ENCODE measurements at places on chromosomes 12 and 14. TPM values are rescaled to one million over a fixed set of nuclear protein-coding genes. Genes with fewer than 3 reads are reported as not detected.

DNA sequence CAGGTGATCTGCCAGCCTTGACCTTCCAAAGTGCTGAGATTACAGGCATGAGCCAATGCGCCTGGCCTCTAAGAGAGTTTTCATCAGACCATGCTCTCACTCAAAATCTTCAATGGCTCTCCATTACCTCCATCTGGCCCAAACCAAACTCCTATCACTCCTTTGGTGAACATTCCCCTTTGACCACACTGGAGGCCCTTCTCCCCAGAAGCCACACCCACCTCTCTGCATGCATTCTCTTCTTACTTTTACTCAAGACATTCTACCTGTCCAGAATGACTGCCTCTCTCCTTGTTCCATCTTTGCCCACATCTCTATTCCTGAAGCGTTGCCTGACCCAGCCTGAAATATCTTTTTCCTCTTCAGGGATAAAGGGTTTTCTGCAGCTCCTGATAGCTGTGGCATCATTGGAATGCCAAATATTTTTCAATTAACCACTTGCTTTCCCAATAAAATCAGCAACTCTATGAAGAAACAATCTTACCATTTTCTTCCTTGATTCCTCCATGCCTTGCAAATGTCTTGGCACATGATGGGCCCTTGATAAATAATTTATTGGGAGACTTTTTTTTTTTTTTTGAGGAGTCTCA lies 15.5 kb downstream of the PLEK2 start:
- no peaks in the 10 kb centered on the region for H3K36me3 ChIP-seq
- H3K27me3 ChIP-seq = no peaks in the 10 kb centered on the region
- H3K27ac ChIP-seq = no peak overlapping the region
- no peaks in the 10 kb centered on the region for H3K4me1 ChIP-seq
- DNase-seq = no peak

- no peak overlapping the region for H3K4me3 ChIP-seq
- H3K36me3 ChIP-seq = no peaks in the 10 kb centered on the region
- H3K27me3 ChIP-seq = peaks cover 6% of the 10 kb centered on the region
- no peak overlapping the region for H3K27ac ChIP-seq
Observed at GRCh38 chr12:78584695-78585094, 279.9 kb upstream of the SYT1 start.

- DNase-seq = no peak
- no peaks in the 10 kb centered on the region for H3K36me3 ChIP-seq
- H3K4me1 ChIP-seq = peaks cover 15% of the 10 kb centered on the region
- no peak overlapping the region for H3K27ac ChIP-seq
- H3K27me3 ChIP-seq = no peaks in the 10 kb centered on the region
Observed at GRCh38 chr12:61920230-61920629, 340.0 kb upstream of the USP15 start.

The PPFIA2 gene
- 0.05 TPM for total RNA-seq

The CIROP gene
- not detected for total RNA-seq

DNA sequence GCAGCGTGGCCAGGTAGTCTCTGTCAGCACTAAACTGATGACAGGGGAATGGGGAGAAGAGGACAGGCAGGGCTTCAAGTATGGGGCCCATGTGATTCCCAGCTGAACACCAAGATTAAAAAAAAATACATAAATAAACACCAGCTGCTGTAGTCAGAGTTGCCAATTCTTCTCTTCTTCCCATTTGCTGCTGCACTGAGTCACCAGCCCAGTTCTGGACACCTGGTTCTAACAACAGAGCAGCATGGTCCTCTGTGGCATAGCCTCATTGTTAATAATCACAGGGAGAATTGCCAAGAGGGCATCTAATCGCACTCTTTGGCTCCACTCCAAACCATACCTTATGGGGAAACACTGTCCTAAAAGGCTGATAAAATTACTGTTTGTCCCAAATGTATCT lies 15.1 kb downstream of the PPM1H start:
- no peaks in the 10 kb centered on the region for H3K27me3 ChIP-seq
- no peak for DNase-seq
- H3K27ac ChIP-seq = no peak overlapping the region
- H3K4me1 ChIP-seq = no peaks in the 10 kb centered on the region
- H3K36me3 ChIP-seq = no peaks in the 10 kb centered on the region

The ABCC9 gene
- 55.6 TPM for total RNA-seq

The SEL1L gene
- 44.9 TPM for total RNA-seq

The TAS2R9 gene
- total RNA-seq = 0.33 TPM

DNA sequence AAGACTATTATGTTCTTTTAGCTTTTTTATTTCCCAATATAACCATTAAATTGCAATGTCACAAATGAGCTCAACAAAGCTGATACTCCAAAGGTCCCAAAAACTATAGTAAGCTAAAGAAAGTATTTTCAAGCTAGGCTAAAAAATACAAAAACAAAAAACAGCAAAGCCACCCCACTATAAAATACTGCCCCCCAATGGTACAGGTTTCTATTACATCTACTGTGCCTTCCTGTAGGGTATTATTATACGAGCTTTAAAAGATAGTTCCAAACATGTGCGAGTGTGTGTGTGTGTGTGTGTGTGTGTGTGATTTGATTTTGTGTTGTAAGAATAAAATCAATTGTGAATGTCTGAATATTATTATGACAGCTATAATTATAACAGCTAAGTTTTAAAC lies 1.1 kb downstream of the IFNG start:
- H3K36me3 ChIP-seq = no peaks in the 10 kb centered on the region
- no peak overlapping the region for H3K27ac ChIP-seq
- no peak overlapping the region for H3K4me3 ChIP-seq
- no peaks in the 10 kb centered on the region for H3K27me3 ChIP-seq

- no peak overlapping the region for H3K4me3 ChIP-seq
- no peak for DNase-seq
- no peak overlapping the region for H3K27ac ChIP-seq
- no peaks in the 10 kb centered on the region for H3K27me3 ChIP-seq
- H3K4me1 ChIP-seq = no peaks in the 10 kb centered on the region
- H3K36me3 ChIP-seq = no peaks in the 10 kb centered on the region
Observed at GRCh38 chr12:51253276-51253675, 14.7 kb downstream of the DAZAP2 start.

GRCh38 chr12:109896188-109896587 lies 3.9 kb upstream of the TCHP start:
- H3K27ac ChIP-seq = no peak overlapping the region
- DNase-seq = no peak
- H3K4me3 ChIP-seq = no peak overlapping the region
- no peaks in the 10 kb centered on the region for H3K27me3 ChIP-seq
- H3K4me1 ChIP-seq = peaks cover 8% of the 10 kb centered on the region

GRCh38 chr12:98998697-98999299 lies 353.7 kb downstream of the APAF1 start:
- no peak overlapping the region for H3K27ac ChIP-seq
- DNase-seq = no peak
- no peak overlapping the region for H3K4me3 ChIP-seq
- no peaks in the 10 kb centered on the region for H3K36me3 ChIP-seq
- H3K4me1 ChIP-seq = no peaks in the 10 kb centered on the region

GRCh38 chr12:125218952-125219351 lies 153.7 kb downstream of the AACS start:
- no peak for DNase-seq
- no peak overlapping the region for H3K4me3 ChIP-seq
- H3K27me3 ChIP-seq = no peaks in the 10 kb centered on the region
- no peaks in the 10 kb centered on the region for H3K36me3 ChIP-seq
- no peak overlapping the region for H3K27ac ChIP-seq

GRCh38 chr14:56703947-56704346 lies 106.3 kb downstream of the OTX2 start:
- no peak for DNase-seq
- H3K4me3 ChIP-seq = no peak overlapping the region
- H3K4me1 ChIP-seq = no peaks in the 10 kb centered on the region
- H3K27ac ChIP-seq = no peak overlapping the region

- no peaks in the 10 kb centered on the region for H3K36me3 ChIP-seq
- H3K4me1 ChIP-seq = peaks cover 2% of the 10 kb centered on the region
- H3K27me3 ChIP-seq = no peaks in the 10 kb centered on the region
- DNase-seq = no peak
- no peak overlapping the region for H3K4me3 ChIP-seq
Observed at GRCh38 chr14:89639687-89640086, 222.7 kb upstream of the FOXN3 start.

The CCDC198 gene
- 47.7 TPM for total RNA-seq

The IL26 gene
- total RNA-seq = not detected

GRCh38 chr12:91565846-91566245 lies 383.2 kb upstream of the DCN start:
- H3K36me3 ChIP-seq = no peaks in the 10 kb centered on the region
- no peaks in the 10 kb centered on the region for H3K27me3 ChIP-seq
- DNase-seq = no peak
- H3K27ac ChIP-seq = no peak overlapping the region
- H3K4me1 ChIP-seq = no peaks in the 10 kb centered on the region
- H3K4me3 ChIP-seq = no peak overlapping the region

- no peaks in the 10 kb centered on the region for H3K36me3 ChIP-seq
- peaks cover 30% of the 10 kb centered on the region for H3K4me1 ChIP-seq
- DNase-seq = no peak
- peak overlapping the region; percentile 44 for H3K27ac ChIP-seq
Observed at GRCh38 chr14:68665131-68665530, 127.7 kb downstream of the ZFP36L1 start.

DNA sequence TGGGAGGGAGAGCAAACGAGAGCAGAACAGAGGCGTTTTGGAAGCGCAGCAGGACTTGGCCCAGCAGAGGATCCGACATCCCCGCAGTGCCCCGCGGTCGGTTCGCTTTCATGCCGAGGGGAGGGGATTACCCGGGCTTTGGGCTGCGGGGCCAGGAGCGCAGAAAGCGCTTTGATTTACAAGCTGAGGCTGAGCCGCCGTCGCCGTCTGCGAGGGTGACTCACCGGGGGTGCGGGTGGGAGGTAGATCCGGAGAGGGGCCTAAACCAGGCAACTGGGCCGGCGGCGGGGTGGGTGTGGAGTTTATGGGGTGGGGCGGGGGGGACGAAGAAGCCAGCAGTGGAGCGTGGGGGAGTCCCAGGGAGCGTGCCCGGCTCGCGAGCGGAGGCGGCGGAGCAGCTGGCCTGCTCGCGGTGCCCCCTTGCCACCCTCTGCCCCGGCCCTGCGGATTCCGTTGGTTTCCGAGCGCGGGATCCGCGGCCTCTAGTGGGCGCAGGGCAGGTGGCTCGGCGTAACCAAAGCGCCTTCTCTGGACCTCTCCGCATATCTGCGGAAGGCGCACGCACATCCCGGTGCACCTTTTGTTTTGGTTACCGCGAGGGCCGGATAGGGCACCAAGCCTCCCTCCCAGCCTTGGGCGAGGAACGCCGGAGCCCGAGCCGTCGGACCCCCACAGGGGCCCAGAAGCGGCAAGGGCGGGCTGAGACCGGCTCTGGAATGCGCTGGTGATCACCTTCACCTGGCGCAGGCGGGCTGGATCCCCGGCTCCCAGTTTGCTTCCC lies 2.6 kb downstream of the SIX4 start:
- no peaks in the 10 kb centered on the region for H3K27me3 ChIP-seq
- DNase-seq = peak; percentile 36
- no peak overlapping the region for H3K27ac ChIP-seq
